Muscle of leg (tissue), 16 donors: ENCODE measurements at places on chromosomes 1 and 21.
A peak's percentile ranks its signal among the peaks of the same experiment; 100 is the strongest.

DNA sequence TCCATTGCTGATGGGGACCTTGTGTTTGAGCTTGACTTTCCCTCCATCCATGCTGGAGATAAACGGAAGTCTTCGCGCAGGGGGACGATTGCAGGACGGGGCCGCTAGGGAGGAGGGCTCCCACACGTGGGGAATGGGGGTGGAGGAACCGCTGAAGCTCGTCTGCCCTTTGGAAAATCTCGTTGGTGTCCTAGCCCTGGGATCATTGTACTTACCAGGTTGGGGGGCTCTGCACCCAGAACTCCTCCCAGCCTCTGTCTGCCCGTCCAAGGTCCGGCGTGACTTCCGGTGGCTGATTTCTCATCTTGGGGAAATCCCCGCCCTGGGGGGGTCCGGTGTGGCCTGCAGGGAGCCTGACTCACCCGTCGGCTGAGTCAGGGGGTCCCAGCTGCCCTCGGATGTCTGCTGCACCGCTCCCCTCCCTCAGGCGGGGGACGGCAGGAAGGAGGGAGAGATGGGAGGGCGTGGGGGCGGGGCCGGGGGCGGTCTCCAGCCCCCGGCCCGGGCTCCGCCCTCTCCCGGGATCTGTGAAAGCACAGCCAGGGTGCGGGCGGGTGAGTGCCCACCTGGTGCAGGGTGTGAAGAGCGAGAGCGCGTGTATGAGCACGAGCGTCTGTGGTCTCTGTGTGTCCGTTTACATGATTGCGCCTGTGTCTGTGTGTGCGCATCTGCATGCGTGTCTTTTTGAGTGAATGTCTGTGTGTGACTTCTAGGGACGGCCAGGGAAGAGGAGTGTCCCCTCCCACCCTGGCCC is 35.8 kb downstream of the PIK3CD start:
- peak; percentile 60 for DNase-seq

DNA sequence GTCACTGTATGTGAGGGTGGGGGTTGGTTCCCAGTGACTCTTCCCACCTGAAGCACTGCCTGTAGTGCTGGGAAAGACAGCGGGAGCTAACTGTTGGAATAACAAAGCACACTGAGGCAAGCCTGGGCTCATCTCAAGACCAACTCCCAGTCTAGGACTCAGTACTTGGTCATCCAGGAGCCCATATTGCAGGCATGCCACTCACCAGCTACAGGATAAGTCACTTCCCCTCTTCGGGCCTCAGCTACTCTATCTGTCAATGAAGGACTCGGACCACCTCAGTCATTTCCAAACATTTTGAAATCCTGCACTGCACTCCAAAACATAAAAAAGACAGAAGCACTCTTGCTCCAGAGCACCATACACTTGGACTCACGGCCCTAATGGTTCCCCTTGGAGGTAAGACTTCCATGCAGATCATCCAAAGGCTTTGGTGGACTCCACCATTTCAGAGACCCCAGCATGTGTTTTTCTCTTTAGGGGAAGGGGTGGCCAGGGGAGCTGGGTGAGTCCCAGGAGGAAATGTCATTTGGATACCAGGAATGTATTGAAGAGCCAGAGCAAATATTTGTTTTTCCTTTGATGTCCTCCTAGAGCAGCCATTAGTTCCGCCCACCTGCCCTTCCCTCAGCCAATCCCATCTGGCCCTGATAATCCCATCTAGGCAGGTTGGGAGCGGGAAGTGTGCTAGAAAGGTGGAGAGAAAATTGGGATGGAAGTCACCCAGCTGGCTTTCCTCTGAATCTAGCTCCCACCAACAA is 3.1 kb downstream of the NUAK2 start:
- DNase-seq, result no peak

- DNase-seq, result peak; percentile 3
Observed at GRCh38 chr1:209207126-209207700, 376.3 kb upstream of the CAMK1G start.

GRCh38 chr1:228867951-228868730 is 132.9 kb downstream of the RHOU start:
- peak; percentile 45 for DNase-seq

GRCh38 chr21:23130308-23130707 is 2132.1 kb downstream of the NCAM2 start:
- DNase-seq, result no peak

GRCh38 chr21:18041012-18041411 is 203.6 kb upstream of the CHODL start:
- DNase-seq, result peak; percentile 73

DNA sequence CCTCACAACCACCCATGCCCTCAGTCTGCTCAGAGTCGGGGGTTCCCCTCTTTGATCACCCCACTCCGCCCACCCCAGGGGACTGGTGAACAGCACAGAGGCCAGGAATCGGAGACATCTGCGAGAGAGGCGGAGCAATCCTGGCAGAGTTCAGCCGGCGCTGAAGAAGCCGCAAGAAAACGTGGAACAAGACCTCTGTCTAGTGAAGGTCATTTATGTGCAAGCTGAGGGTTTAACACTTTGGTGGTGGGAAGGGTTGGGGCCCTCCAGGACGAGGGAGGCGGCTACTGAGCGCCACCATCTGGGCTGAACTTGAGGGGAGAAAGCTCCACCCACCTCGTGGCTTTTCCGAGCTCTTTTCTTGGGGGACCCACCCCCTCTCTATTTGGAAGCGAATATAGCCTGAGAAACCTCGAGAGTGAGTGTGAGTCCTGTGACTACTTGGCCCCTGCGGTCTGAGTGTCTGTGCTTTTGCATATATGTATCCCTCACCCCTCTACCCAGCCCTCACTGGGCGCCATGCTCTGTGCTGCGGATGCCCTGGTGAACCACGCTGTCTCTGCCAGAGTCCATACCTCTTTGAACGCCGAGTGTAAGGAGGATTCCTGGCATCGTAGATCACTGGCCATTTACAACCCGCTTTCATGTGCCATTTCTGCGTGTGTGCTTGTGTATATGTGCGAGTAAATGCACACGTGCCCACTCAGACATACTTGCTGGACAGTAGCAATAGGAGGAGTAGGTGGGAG is 1.2 kb upstream of the EPHA10 start:
- no peak for DNase-seq

- peak; percentile 19 for DNase-seq
Observed at GRCh38 chr1:47230692-47231300, 1.2 kb downstream of the TAL1 start.

GRCh38 chr1:106276871-106277270 is 779.6 kb upstream of the PRMT6 start:
- DNase-seq, result peak; percentile 63

DNA sequence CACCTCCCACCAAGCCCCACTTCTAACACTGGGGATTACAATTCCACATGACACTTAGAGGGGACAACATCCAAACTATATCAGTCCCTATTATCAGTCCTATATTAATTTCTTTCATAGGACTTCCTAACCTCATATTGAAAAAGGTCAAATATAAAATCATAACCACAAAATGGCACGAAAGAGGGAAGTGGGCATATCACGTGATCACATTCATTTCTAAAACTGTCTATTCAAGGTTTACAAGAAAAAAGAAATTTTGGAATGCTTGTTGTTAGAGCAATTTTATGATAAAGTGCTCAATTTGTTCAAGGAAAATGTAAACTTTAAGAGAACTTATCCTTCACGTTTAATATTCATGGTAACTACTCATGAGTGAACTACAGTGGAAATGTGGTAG is 13.2 kb upstream of the CDC7 start:
- no peak for DNase-seq

GRCh38 chr1:24874611-24875234 is 55.4 kb downstream of the RUNX3 start:
- peak; percentile 15 for DNase-seq

DNA sequence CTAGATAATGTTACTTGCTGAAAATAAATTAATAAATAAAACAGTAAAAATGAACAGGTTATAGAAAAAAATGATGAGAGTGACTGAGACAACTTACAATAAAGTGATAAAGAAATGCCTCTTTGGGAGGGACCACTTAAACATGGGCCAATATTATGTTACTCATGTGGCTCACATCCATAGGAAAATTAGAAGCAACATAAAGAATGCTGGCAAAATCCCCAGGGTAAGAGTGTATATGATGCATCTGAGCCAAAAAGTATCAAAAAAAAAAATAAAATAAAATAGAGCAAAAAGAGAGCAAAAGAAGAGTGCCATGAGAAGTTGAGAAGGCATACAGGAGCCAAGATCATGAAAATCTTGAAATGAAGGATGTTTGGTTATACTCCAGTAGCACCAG is 818.0 kb downstream of the LTN1 start:
- DNase-seq, result peak; percentile 15

DNA sequence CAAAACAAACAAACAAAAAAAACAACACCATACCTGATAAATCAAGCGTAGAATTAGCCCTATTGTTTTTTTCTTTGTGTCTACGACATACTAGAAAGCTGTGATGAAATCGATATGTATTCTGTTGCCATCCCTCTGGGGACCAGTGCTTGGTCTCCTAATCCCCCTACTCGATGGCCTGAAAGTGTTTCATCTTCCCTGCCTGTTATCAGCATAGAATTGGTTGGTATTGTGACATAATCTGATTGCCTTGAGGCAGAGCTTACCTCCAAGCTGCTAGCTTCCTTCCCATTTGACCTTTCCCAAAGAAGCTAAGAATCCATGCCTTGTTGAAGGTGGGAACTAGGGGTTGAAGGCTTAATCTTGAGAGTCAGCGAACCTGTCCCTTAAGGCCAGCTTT is 40.7 kb upstream of the PIGV start:
- DNase-seq, result no peak
